ENCODE measurements at places on chromosomes 6 and 20.

- no peak for DNase-seq
These were observed 661.6 kb downstream of the DHX35 start for GRCh38 chr20:39623584-39624234.

GRCh38 chr6:117149324-117149723, 116.0 kb upstream of the VGLL2 start:
- DNase-seq = no peak

DNA sequence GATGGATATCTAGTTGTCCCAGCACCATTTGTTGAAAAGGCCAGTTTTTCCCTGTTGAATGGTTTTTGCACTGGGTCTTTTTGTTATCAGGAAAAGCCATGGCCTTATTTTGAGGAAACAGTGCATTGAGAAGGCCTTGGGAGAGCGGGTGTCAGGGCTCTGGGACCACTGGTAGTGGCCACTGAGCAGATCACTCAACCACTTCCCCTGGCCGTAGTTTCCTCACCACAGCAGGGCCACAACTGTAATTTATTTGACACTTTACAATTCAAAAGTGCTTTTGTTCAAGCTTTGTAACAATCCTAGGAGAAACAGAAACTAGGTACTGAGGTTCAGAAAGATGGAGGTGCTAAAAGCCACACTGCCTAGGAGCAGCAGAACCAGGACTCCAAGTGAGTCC, 281.8 kb downstream of the GMDS start:
- no peak for DNase-seq

DNA sequence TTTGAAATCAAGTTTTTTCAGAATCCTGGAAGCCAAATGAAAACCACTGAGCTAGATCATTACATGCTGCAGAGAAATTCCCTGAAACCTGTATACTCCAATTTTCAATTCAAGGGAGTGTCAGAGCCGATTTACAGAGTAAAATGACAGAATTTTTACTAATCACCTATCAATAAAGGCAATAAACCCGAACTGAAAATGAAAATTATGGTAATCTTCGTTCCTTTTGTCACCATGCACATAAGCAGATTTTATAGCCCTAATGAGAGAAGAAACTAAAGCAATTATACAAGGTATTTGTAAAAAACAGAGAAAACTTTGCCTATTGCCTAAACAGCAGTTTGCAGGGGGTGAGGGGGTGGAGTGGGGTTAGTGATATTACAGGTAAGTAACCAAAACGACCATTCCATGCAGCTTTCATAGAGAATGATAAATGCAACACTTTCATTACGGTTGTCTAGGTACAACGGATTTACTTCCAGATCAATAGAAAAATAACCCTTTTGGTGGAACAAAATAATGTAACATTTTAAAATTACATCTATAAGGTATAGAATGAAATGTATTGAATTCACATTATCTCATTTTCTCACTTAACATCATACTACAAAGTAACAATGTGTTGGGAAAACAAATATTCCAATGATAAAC, 115.2 kb upstream of the BEND6 start:
- DNase-seq = no peak

DNA sequence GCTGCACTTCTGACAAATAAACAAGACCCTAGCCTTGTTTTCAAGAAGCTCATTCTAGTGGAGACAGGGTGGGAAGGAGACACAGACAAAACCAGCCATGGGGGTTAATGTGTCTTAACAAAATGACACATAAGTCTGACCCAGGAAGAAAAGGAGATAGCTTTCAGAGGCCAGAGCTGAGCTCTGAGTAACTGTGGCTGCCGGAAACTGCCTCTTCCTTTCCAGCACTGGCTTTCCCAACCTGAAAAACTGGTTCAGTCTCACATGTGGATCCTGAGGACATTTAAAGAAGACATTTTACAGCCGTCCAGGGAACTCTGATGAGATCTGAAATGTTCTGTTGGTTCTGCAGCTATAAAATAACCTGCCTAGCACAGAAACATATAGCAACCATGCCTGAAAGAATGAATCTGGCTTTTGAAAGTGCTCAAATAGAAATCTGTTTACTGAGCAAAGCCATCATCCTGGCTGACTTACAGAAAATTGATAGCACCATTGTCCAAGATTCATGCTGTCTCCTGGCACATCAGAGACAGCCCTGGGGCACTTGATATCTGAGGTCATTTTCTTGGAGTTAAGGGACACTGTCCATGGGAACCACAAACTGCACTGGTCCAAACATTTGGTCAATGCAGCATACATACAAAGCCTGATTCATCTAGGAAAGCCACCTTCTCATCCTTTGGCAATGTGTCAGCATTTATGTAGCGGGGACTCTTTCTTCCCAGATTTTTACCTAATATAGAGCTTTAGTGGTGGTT, 83.2 kb upstream of the PAX1 start:
- DNase-seq = no peak

DNA sequence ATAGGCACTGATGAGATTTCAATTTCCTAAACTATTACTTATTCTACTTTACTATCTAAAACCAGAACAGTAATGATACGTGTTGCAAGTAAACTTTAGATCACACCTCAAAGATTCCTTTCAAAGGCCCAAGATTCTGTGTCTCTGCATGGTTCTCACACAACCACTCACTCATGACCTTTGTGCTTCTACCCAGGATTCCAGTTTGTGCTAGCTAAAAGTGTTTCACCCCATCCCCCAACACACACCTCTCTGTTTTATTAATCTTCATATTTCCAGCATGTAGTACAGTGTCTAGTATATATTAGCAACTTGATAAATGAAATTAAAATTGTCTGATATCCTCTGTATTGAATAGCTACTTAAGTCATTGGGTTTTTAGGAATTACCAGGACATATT, 8.8 kb upstream of the SH3BGRL2 start:
- DNase-seq = no peak

GRCh38 chr6:2877057-2877882, 25.8 kb downstream of the SERPINB9 start:
- no peak for DNase-seq

Measured in common myeloid progenitor, CD34-positive (primary cell).